Psoas muscle (tissue), 8 donors: ENCODE measurements at places on chromosomes 4 and X.

GRCh38 chrX:31228909-31229308 lies 157.1 kb upstream of the FTHL17 start:
- DNase-seq: no peak

DNA sequence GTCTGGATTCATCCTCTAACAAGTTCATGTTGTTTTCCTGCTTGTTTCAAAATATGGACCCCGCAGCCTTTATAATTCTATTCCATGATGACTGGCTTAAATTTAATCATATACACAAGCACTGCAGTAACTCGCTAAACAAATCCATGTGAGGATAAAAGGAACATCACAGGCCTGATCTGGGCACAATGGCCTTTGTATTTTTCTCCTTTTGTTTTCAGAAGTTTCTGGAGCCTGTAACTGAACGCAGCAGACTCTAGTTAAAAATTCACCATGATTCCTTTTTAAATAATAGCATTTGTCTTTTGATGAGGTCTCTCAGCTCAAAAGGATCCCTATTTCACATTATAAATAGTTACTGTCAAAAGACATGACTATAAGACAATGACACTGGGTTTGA lies 30.2 kb upstream of the TMEM184C start:
- no peak for DNase-seq

GRCh38 chr4:139559687-139560086 lies 3.7 kb upstream of the SETD7 start:
- DNase-seq: no peak

GRCh38 chr4:851701-852430 lies 25.9 kb upstream of the CPLX1 start:
- peak; percentile 4 for DNase-seq

DNA sequence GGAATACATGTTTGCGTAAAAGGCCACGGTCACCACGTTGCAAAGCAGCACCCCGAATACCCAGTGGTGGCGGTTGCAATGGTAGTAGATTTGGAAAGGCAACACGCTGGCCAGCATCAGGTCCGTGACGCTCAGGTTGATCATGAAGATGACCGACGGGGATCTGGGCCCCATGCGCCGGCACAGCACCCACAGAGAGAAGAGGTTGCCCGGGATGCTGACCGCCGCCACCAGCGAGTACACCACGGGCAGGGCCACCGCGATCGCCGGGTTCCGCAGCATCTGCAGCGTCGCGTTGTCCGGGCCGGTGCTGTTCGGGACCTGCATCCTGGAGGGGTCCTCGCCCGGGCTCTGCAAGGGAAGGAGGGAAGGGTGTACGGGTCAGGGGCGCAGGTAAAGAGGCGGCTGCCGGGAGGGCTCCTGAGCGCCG lies 13.5 kb upstream of the ASMTL start:
- no peak for DNase-seq

DNA sequence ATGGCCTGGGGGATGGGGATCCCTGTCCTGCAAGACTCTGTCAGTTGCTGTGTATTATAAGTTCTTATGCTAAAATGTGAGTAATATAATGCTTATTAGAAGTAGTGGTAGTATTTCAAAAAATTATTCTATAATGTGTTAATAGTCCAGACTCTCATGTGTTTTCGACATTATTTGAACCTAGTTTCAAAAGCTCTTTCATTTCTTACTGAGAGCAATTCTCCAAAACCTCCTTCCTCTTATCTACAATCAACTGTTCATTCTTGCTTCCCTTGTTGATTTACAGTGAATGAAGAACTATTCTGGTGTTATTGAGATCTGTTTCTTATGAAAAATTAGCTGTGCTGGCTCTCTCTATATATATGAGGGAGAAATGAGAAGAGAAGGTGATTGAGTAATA lies 32.9 kb upstream of the PTPN13 start:
- no peak for DNase-seq

DNA sequence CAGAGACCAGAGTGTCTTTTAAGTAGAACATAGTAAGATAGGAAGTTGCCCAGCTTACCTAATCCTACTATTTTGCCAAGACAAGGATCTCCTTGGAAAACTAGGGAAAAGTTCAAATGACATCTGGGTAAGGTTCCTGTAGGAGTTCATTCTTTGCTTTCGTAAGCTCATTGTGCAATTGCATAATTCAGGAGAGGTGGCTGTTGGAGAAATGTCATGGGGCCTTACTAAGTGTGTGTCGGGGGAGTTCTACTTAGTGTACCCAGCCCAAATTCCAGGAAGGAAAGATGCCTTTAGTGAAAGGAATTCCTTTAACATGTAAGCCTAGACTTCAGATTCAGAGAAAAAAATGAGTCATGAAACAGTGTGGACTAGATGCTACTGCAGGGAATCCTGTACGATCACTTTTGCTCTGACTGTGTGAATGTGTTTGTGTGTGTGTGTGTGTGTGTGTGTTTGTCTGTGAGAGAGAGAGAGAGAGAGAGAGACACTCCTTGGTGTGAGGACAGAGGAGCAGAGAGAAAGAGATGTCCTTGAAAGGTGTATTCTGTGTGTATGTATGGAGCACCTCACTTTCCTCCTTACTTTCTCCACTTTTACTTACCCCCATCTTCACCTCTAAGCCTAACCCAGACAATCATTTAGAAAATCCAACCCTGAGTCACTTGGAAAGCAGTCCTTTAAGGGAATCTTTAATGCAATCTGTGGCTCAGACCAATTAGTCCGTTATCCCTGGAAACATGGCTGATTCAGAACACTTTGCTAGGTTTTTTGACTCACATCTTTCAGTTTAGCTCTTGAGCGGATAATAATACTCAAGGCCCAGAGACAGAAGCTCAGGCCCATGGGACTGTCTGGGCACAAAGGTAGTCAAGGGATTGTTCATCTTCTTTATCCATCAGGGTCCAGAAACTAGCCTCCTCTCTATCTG lies 114.5 kb upstream of the ACSL4 start:
- no peak for DNase-seq

DNA sequence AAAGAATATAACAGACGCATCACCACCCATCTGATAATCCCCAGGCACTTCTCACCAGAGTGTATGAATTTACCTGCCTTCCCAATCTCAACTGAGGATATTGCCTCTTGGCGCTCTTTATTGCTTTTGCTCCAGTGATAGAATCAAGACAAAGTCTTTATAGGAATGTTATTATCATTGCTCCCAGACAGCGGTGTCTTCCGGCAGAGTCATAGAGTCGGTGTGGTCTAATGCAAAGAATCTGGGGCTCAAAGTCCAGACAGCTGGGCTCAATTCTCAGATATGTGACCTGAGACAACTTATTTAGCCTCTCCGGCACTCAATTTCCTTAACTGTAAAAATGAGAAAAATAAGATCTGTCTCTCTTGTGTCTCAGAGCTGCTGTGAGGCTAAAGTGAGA lies 106.1 kb upstream of the PAK3 start:
- no peak for DNase-seq

- no peak for DNase-seq
These were observed 2.1 kb downstream of the EBP start for GRCh38 chrX:48523682-48524081.

DNA sequence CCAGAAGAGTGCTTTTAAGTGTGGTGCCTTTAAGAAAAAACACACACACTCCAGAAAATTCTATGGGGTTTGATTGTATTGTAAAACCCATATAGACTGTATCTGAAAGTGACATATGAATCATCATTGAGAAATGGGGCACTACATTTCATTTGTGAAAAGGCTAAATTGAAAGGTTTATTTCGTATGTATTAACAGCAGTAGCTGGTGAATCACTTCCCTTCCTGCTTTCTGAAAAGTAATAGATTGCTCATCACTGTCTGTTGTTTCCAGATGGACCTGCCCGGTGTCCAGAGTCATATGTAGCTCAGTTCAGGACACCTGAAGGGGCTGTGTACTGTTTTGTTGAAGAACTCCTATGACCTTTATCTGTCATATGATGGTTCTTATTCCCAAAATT lies 28.1 kb upstream of the HPRT1 start:
- DNase-seq: no peak

GRCh38 chr4:155403886-155404285 lies 27.1 kb upstream of the MAP9 start:
- DNase-seq: no peak

- DNase-seq: no peak
These were observed 9.3 kb downstream of the VGLL1 start for GRCh38 chrX:136541294-136541693.

GRCh38 chr4:180281724-180282123 lies 1961.5 kb upstream of the TENM3 start:
- no peak for DNase-seq

DNA sequence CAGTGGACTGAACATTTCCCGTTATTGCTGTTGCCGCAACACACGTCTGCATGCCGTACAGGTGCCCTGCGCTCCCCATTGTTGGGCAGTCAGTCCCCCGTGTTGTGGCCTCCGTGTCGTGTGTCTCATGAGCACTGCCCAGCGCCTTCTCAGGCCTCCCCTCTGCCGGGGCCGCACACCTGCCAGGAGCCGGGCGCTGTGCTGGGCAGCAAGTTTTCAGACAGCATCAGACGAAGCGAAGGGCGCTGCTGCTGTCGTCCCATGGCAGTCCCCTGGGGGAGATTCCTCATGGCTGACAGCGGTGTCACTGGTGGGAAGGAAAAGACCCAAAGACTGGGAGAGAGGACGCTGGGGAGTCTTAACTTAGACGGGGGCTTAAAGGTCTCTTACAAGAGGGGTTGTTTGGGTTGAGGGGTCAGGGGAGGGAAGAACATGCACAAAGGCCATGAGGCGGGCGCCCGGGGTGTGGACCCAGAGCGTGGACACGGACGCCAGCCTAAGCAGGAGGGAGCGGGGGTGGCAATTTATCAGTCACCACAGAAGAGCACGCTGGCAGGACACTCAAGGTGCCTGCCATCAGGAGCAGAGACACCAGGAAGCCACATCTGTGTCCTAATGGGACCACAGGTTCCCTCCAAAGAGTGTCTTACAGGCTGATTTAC lies 47.3 kb downstream of the RGS12 start:
- DNase-seq: no peak

DNA sequence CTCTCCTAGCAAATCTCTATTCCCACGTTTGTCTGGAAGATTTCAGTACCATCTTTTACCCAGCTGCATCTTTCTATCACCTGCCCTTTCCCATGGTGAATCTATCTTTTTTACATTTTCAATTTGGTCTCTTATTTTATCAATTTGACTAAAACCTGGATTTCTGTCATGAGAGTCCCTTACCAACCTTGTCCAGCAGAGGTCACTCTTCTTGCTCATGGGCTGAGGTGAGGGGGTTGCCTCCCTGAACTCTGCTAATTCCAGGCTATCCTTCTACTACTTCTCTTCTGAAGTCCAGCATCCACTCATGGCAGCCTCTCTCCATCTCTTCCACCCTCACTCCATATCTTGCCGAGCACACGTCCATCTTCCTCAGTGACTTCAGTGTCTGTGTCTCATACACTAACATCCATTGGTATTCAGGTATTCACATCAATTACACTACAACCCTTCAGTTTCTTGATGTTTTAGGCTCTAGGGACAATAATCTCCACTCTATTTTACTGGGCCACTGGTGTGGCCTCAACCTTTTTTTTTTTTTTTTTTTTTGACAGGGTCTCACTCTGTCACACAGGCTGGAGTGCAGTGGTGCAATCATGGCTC lies 17.8 kb upstream of the ZNF827 start:
- no peak for DNase-seq

- DNase-seq: no peak
These were observed 572.1 kb downstream of the C4orf33 start for GRCh38 chr4:129668092-129668491.

- DNase-seq: peak; percentile 17
These were observed 454 bp downstream of the BTC start for GRCh38 chr4:74793757-74794381.

DNA sequence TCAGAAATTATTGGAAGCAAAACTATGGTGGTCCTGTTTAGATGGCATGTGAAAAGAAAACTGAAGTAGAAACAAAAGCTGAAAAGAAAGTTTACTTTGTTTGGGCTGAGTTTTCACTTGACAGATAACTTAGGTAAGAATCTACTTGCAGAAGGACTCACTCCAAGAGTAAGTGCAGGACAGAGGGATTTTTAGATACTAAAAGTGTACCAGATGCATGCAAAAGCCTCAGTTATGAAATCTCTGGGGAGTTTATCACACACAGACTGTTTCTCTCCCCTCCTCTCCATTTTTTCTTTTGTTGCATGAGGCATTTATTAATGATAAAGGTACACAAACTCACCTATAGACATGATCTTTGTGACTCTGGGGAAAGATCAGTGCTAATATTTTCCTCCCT lies 127.5 kb upstream of the GIMD1 start:
- DNase-seq: no peak

DNA sequence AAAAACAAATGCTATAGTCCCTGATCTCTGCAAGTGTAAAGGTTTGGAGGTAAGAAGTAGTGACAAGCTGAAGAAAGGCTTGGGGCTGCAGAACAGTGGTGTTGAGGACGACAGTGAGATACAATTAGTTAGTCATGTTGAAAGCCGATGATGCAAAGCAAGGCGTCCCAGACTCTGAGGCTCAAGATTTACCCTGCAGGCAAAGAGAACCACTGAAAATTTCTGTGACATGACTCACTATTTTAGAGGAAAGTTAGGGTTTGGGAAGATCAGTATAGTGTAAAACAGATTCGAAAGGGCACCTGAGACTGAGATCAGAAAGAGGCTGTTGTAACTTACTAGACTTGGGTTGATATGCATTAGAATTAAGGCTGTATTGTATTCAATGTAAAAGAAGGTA lies 281.3 kb upstream of the FTHL17 start:
- no peak for DNase-seq

- no peak for DNase-seq
These were observed 91.1 kb downstream of the PPP3CA start for GRCh38 chr4:101256222-101256621.

GRCh38 chr4:107216379-107216778 lies 180.3 kb upstream of the DKK2 start:
- DNase-seq: no peak

- no peak for DNase-seq
These were observed 1119.2 kb upstream of the INTU start for GRCh38 chr4:126513596-126513995.

DNA sequence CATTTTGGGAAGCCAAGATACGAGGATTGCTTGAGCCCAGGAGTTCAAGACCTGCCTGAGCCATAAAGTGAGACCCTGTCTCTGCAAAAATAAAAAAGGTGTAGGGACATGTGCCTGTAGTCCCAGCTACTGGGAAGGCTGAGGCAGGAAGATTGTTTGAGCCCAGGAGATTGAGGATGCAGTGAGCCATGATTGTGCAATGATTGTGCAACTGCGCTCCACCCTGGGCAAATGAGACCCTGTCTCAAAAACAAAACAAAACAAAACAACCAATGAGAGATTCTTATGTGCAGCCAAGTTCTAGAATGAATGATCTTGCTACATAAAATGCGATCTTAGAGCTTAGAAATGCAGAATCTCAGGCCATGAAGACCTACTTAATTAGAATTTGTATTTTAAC lies 22.5 kb downstream of the SLC9B2 start:
- DNase-seq: peak; percentile 60

DNA sequence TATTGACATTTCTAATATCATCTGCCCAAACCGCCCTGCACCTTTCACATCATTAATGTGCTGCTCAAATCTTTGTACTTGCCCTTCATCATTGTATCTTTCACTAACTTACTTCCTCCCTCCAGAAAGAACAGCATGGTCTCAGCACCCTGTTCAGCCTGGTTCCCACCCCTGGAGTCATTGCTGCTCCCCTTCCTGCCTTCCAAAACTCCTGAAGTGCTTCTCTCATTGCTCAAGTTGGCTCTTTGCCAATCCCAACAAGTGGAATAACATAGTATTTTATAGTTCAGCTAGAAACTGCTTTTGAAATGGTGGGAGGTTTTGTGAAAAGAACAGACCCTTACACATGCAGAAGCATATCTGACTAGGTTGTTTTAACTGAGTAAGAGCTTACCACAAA lies 14.0 kb upstream of the TTC29 start:
- DNase-seq: no peak

- peak; percentile 25 for DNase-seq
These were observed 1.5 kb downstream of the SASH3 start for GRCh38 chrX:129781134-129781672.
